Spinal cord (tissue), 10 donors: ENCODE measurements at places on chromosomes 5 and 9. TPM values are rescaled to one million over a fixed set of nuclear protein-coding genes. Genes with fewer than 3 reads are reported as not detected.

FBXL7 gene
- total RNA-seq = 6.9 TPM

FST gene
- 3.7 TPM for total RNA-seq

DCTN4 gene
- 111 TPM for total RNA-seq

PCDHGA3 gene
- total RNA-seq = 9.2 TPM

CDC20B gene
- total RNA-seq = 0.30 TPM

CYLC2 gene
- total RNA-seq = not detected

DNA sequence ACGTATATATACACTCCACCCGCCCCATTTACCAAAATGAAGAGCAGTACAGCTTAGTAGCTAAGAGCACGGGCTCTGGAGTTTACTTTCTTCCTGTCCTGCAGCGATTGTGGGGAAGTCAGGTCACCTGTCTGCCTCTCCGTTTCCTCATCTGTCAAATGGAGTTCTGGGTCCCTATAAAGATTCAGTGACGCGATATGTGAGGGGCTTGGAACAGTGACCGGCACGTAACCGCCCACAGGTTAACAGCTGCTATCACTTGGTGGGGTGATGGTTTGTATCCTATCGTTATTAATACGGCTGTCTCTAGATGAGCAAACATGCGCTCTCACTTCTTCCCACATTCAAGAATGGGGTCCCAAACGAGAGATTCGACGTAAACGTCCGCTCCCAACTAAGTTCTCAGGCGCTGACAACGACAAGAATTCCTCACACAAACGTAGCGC lies 426 bp downstream of the FAM114A2 start:
- DNase-seq = no peak

DNA sequence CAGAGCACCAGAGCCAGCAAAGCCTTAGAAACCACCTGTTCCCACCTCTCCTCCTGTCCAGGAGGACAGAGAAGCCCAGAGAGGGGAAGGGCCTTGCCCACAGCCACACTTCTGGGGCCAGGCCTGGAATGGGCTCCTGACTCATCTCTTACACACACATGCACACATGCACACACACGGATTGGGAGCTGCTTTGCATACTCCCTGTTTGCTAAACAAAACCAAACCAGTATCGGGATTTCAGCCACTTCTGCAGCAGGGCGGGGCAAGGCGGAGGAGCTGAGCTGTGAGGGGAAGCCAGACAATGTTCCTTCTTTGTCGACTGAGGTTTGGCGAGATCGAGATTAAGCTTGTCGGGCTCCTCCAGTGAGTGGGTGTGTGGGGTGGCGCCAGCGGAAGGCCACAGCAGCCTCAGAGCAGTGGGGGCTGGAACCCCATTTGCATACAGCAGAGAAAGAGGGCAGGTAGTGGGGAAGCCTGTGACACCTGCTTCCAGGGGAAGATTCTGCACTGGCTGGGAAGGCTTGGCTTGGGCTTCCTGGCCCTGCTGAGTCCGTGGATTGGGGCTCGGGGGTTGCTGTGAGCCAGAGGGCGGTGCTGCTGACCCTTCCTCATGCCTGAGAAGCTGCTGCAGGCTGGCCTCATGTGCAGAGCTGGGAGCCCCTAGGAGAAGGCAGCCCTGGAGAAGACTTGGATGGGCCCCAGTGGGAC lies 16.1 kb downstream of the GFI1B start:
- no peak for DNase-seq

DNA sequence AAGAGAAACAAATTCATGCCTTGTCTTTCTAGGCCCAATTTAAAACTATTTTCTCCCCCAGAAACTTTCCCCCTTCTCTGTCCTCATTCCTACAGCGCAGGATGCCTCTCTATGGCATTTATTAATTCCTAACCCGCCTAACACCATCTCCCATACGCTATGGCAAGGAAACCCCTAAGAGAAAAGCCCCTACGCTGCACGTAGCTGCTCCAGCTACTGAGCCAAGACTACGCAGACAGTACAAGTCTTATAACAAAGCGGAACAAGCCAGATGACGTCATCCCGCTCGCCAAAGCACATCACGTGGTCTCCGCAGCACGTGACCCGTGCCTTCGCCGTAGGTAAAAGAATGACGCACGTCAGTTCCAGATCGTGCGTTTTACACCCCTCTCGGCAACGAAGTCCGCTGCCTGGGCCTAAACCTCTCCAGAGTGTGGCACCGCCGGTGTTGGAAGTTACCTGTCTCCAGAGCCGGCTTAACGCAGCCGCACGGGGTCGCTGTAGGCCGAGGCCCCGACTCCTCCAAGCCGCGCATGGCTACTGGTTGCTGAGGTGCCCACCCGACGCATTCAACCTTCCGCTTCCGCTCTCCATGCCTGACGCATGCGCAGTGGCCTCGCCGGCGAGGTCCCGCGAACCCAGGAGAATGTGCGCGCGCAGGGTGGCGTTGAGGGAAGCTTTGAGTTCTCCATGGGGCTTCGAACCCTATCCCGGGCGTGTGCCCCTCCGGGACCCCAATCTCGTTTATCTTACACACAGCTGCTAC lies at the start of gene TRMO:
TRMO (minus strand) TSS at position 542 of the 766 bp plus-strand sequence; CDS start at position 535, 7 bp downstream.
- peak; percentile 97 for DNase-seq

GRCh38 chr5:43573058-43573457 lies 16.2 kb upstream of the PAIP1 start:
- DNase-seq = no peak

GRCh38 chr9:4356306-4356705 lies 56.4 kb upstream of the GLIS3 start:
- DNase-seq = no peak

DNA sequence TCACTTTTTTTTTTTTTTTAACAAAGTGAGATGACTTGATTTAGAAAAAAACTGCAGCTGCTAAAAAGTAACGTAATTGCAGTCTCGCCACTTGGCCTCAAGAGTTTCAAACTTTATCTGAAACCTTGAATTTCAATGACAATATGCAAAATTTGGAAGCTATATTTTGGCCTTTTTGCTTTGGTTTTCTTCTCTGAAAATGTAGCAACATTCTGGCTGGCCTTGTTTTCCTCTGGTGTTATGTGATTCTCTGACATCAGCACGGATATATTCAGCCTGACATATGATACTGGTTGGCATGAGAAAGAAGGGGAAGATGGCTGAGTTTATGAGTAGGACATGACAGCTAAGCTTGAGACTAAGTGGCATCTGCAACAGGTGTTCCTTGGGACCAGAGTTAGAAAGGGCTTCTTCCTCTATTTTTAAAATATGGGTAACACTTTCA lies 136.5 kb downstream of the MEF2C start:
- DNase-seq = no peak
